ENCODE measurements at places on chromosomes 2 and 18. TPM values are rescaled to one million over a fixed set of nuclear protein-coding genes. Genes with fewer than 3 reads are reported as not detected.

Gene KCNS3
- total RNA-seq: not detected

Gene CD8A
- total RNA-seq: 3.2 TPM

Gene PMAIP1
- total RNA-seq: 24.1 TPM

Gene GKN2
- not detected for total RNA-seq

Gene FHOD3
- total RNA-seq: not detected

Gene SIGLEC15
- total RNA-seq: not detected

Gene ZBTB7C
- 0.11 TPM for total RNA-seq

Gene HSBP1L1
- 7.0 TPM for total RNA-seq

Gene CRYBA2
- not detected for total RNA-seq
